Natural killer cell (primary cell): ENCODE measurements at places on chromosomes 5 and 9.

- peak; percentile 60 for DNase-seq
These were observed 78.8 kb downstream of the GIN1 start for GRCh38 chr5:103041071-103041676.

DNA sequence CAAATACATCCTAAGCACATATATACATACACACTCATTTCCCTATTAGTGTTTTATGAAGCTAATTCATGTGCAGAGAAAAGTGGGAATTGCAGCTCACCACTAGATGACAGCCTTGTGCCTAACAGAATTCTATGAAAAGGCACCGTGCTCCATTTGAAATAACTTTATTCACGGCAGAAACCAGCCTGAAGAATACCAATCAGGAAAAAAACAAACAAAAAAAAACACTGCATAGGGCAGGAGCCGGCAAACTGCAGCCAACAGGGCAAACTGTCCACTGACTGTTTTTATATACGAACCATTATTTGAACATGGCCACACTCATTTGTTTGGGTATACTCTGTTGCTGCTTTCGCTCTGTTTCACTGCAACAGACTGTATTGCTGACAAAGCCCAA is 33.6 kb downstream of the ERMP1 start:
- DNase-seq, result peak; percentile 50

GRCh38 chr5:150024346-150024984 is 23.9 kb downstream of the HMGXB3 start:
- DNase-seq, result no peak

- DNase-seq, result no peak
These were observed 22.0 kb downstream of the EXOC3 start for GRCh38 chr5:464843-465590.

DNA sequence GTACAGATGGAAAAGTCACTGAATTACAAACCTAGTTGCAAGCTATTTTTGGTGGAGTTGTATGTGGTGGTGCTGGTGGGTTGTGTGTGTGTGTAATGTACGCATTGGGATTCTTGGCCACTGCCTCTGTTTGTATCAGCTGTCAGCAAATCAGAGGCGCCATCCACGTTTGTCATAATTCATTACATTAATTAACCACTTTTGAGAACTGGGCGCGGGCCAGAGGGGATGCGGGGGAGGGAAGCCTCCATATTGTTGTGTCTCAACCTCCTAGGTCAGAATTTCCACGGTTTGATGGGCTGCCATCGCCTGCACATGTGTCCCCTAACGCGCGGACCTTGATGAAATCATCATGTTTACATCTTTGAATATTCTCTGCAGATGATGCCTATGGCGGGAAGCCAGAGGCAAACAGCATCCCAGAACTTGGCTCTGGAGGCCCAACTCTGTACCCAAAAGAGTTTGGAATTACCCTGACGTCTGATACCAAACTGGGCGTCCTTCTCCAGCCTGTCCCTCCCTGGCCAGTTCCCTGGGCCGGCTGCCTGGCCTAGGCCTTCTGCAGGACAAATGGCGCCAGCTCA is 54.9 kb downstream of the FGF18 start:
- DNase-seq, result no peak

GRCh38 chr5:61654876-61655275 is 322.8 kb downstream of the ZSWIM6 start:
- no peak for DNase-seq

DNA sequence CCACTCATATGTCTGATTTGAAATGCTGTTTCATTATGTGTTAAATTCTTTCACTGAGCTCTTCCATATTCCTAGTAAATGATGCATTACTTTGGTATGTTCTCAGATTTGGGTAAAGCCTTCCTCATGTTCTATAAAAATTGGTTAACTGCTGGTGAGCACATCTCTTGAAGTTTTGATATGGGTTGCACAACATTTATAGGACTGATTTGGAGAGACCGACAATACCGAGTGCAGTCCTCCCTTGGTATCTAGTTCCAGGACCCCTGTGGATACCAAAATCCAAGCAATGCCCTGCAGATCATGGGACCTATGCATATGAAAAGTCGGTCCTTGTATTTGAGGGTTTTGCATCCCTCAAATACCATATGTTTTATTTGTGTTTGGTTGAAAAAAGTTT is 37.8 kb downstream of the WDR36 start:
- no peak for DNase-seq

- no peak for DNase-seq
These were observed 19.4 kb downstream of the ERGIC1 start for GRCh38 chr5:172853355-172853975.
